Body of pancreas (tissue), 4 donors: ENCODE measurements at places on chromosomes 12 and 14. TPM values are rescaled to one million over a fixed set of nuclear protein-coding genes. Genes with fewer than 3 reads are reported as not detected.

DNA sequence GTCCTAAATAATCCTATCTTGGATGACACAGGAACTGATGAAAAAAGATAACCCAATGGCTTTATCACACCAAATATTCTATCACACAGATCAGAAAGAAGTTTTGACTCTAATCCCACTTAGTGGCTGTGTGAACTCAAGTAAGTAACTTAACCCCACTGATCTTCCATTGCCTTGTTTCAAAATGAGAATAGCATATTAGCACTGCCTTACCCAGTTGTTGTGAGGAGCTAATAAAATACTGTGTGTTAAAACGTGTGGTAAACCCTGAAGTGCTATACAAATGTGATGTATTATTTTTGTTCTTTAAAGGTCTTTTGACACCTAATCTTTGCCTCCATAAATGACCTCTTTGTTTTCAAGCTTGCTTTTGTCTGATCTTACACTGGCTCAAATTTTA is 60.9 kb upstream of the ARID2 start:
- no peak overlapping the region for H3K4me3 ChIP-seq
- DNase-seq = no peak
- H3K27me3 ChIP-seq = no peaks in the 10 kb centered on the region
- peaks cover 7% of the 10 kb centered on the region for H3K4me1 ChIP-seq

The ARHGEF25 gene
- total RNA-seq = 10.9 TPM

The AICDA gene
- not detected for total RNA-seq

The SERPINA5 gene
- total RNA-seq = 101 TPM

DNA sequence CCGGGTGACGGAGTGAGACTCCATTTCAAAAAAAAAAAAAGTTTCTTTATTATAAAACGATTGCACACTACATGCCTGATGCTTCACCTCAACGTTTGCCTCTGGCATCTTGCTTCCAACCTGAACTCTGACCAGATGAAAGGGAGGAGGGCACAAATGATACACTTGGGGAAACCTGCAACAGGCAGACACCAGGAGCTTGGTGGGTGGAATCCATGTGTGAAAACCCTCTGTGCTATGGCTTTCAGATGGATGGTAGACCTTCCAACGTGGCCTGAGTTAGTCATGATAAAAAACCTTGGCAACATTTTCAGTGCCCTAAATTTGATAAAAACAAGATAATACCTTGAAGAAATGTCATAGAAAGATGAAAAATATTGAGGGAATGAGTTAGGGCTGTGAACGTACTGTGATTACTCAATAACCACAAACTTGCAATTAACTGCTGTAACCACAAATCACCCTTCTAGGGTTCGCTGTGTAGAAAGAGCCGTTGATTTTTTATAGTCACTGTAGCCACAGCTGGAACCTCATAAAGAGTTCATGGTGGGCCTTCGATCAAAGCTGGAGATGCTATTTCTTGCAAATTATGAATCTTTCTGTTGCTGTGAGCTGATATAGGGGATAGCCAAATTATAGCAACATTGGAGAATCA is 26.1 kb upstream of the GZMB start:
- no peak for DNase-seq
- no peaks in the 10 kb centered on the region for H3K27me3 ChIP-seq

- no peak overlapping the region for H3K27ac ChIP-seq
- no peaks in the 10 kb centered on the region for H3K27me3 ChIP-seq
- H3K4me1 ChIP-seq = no peaks in the 10 kb centered on the region
- no peaks in the 10 kb centered on the region for H3K36me3 ChIP-seq
- no peak overlapping the region for H3K4me3 ChIP-seq
These were observed 52.5 kb upstream of the WSCD2 start for GRCh38 chr12:108076556-108076955.

GRCh38 chr12:27104546-27104945 is 22.2 kb upstream of the C12orf71 start:
- no peak overlapping the region for H3K27ac ChIP-seq
- no peaks in the 10 kb centered on the region for H3K27me3 ChIP-seq
- DNase-seq = no peak

The RNU4-1 gene
- under 0.01 TPM for total RNA-seq

DNA sequence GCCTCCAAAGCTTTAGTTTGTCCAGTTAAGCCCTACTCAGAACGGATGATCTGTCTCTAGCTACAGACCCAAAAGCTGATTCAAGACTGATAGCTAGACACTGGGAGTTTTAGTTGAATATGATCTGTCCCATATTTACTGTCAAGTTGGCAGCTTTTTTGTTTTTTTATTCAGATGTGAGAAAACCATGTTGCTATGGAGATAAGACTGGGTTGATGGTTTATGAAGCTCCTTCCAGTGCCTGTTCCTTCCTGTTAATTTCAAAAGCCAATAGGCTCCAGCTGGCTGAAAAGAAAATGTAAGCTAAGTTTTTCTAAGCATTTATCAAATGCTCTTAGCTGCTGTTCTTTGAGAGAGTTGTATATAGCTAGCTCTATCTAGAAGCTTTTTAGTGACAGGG is 4.7 kb downstream of the DYNLL1 start:
- no peak overlapping the region for H3K4me3 ChIP-seq
- peaks cover 12% of the 10 kb centered on the region for H3K4me1 ChIP-seq
- peaks cover 4% of the 10 kb centered on the region for H3K36me3 ChIP-seq
- DNase-seq = no peak

GRCh38 chr14:101322223-101322622 is 239.1 kb upstream of the DIO3 start:
- no peaks in the 10 kb centered on the region for H3K27me3 ChIP-seq
- no peak overlapping the region for H3K4me3 ChIP-seq
- no peak overlapping the region for H3K27ac ChIP-seq
- H3K36me3 ChIP-seq = no peaks in the 10 kb centered on the region
- DNase-seq = no peak
- no peaks in the 10 kb centered on the region for H3K4me1 ChIP-seq

DNA sequence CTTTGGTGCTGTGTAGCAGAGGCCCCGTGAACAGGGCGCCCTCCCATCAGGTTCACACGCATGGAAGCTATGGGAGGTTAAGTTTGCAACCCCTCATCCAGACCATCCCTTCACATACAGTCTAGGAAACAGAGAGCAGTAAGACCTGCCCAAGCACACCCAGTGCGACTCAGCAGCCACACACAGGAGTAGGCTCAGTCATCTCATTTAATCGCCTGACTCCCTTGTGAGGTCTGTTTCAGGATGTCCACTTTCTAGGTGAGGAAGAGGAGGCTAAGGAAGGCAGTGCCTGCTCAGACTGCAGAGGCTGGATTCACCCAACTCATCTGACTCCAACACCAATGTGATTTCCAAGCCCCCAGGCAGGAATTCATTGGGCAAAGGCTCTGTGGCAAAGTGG is 11.9 kb downstream of the BDKRB1 start:
- H3K4me1 ChIP-seq = peaks cover 63% of the 10 kb centered on the region
- H3K27ac ChIP-seq = peak overlapping the region; percentile 83
- H3K4me3 ChIP-seq = no peak overlapping the region
- DNase-seq = no peak

The KRT75 gene
- not detected for total RNA-seq

DNA sequence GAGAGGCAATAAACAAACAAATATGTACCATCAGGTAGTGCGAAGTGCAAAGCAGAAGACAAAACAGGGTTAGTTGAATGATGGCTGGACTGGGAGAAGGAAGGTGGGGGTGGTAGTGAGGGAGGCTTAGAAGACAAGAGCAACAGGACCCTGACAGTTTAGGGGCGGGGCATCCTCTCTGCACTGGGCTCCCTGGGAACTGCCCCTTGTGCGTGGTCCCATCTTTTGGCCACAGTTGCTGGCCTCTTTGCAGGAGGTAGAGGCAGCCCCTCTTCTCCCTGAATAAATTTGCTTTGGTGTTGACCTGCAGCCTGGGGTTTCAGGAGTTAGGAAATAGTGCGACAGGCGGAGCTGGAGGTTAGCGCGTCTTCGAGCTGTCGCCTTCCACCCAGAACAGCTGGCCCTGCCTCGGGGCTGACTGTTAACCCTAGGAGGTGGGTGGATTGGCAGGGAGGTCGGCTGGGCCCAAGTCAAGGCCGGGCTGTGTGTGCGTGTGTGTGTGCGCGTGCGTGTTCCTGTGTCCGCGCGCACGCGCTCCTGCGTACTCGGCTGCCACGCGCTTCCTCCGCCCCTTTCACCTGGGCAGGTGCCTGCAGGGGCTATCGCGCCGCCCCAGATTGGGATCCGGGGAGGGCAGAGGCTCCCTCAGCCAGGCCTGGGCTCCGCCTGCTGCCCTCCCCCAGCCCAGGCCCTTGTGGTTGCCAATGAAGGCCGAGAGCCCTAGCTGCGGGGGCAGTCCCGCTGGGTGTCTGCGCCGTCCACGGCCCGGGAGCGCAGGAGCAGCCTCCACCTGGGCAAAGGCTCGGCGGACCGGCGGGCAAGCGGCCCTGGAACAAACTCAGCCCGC is 180.8 kb downstream of the ADCK1 start:
- peaks cover 10% of the 10 kb centered on the region for H3K4me1 ChIP-seq
- peak; percentile 89 for DNase-seq

DNA sequence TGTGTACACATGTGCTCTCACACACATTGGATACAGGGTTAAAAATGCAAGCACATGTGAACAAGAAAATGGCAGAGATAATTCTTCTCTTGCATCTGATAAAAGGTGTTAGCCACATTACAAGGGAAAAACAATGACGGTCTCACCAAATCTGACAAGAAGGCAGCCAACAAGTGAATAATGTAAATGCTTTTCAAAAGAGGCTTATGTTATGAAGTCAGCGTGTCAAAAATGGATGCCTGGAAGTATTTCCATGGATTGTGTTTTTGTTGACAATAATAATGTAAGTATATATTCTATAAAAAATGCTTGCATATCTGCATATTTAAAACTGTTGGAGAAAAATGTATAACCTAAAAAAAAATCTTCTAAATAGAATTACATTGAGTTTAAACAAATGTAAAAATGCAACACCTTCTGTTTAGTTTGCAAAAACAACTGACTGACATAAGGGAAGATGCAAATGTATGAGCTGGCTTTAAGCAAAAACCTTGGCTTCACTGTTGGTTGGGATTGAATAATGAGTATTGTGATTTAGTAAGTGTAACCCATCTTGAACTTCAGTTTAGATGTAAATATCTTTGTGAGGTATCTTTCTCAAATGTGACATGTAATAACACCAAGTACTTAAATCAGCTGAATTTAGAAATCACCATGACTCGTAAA is 424.9 kb downstream of the PDZRN4 start:
- DNase-seq = no peak
- no peak overlapping the region for H3K27ac ChIP-seq
- no peaks in the 10 kb centered on the region for H3K36me3 ChIP-seq
- H3K4me1 ChIP-seq = no peaks in the 10 kb centered on the region

GRCh38 chr12:82723093-82723492 is 36.4 kb downstream of the TMTC2 start:
- H3K4me1 ChIP-seq = no peaks in the 10 kb centered on the region
- no peak overlapping the region for H3K27ac ChIP-seq
- H3K27me3 ChIP-seq = no peaks in the 10 kb centered on the region
- H3K4me3 ChIP-seq = no peak overlapping the region
- DNase-seq = no peak
- no peaks in the 10 kb centered on the region for H3K36me3 ChIP-seq

The ZDHHC22 gene
- not detected for total RNA-seq

GRCh38 chr14:76089575-76089974 is 62.1 kb upstream of the GPATCH2L start:
- no peaks in the 10 kb centered on the region for H3K36me3 ChIP-seq
- H3K4me1 ChIP-seq = no peaks in the 10 kb centered on the region
- H3K4me3 ChIP-seq = no peak overlapping the region
- H3K27me3 ChIP-seq = no peaks in the 10 kb centered on the region
- no peak overlapping the region for H3K27ac ChIP-seq

GRCh38 chr14:73457924-73458182 is 493 bp downstream of the NUMB start:
- peaks cover 72% of the 10 kb centered on the region for H3K4me1 ChIP-seq
- peak overlapping the region; percentile 17 for H3K4me3 ChIP-seq
- H3K27me3 ChIP-seq = no peaks in the 10 kb centered on the region

DNA sequence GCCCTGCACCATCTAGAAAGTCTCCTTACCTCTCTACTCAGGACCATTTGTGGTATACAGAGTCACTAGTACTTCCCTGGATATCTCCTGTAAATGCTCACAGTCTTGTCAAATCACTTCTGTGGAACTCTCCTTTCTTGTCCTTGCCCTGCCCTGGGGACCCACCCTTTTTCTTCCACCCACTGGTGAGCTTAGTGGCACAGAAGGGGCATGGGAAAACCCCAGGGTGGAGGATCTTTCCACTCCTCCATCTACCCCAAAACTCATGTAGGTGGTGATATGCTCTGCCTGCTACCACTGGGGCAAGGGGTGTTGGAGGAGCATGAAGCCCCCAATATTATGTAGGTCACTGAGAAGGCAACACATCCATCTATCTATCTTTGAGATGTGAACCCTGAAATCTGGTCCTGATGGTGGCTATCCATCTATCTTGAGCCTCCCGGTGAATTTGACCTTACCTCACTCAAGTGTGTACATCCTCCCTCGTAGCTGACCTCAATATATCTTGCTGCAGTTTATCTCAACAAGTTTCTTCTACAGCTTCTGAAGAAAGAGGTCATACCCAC is 943 bp downstream of the TESPA1 start:
- no peak overlapping the region for H3K4me3 ChIP-seq
- no peaks in the 10 kb centered on the region for H3K27me3 ChIP-seq
- no peaks in the 10 kb centered on the region for H3K36me3 ChIP-seq
- H3K4me1 ChIP-seq = no peaks in the 10 kb centered on the region
- DNase-seq = no peak

The SOAT2 gene
- not detected for total RNA-seq

DNA sequence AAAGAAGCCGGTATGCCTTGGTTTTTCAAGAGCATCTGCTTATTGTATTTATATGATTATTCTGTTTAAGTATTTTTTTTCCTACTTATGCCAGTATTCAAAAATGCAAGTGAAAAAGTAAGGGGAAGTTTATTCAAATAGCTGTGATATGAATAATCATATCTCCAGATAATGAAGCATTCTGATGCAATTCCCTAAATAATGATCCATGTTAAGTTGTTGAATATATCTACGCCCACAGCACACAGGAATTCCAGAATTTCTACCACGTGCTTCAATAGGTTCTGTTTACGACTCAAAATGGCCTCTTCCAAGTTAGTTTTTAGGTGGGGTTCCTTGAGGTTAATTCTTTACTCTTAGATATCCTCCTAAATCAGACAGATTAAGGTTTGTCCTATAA is 208.3 kb downstream of the NAV3 start:
- no peak for DNase-seq
- no peaks in the 10 kb centered on the region for H3K4me1 ChIP-seq
- H3K27me3 ChIP-seq = no peaks in the 10 kb centered on the region
- no peaks in the 10 kb centered on the region for H3K36me3 ChIP-seq

The KRT3 gene
- not detected for total RNA-seq

DNA sequence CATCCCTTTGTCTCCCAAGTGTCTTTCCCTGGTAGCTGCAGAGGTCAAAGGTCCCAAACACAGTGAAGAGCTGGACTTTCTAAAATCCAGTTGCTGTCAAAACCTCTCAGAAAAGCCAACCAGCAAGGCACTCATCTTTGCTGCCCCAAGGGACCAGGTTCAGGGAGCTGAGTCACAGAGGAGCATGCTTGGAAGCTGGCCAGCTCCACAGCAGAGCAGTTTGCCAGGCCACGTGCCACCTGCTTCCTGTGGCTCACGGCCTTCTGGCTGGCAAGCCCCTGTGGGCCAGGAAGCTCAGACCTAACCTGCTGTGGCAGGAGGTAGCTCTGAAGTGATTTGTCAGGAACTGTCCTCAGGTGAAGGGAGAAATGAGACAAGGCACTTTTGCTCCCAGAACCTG is 3.6 kb downstream of the ISCU start:
- peaks cover 37% of the 10 kb centered on the region for H3K4me1 ChIP-seq
- H3K36me3 ChIP-seq = no peaks in the 10 kb centered on the region
- H3K4me3 ChIP-seq = no peak overlapping the region
- H3K27ac ChIP-seq = peak overlapping the region; percentile 29
- H3K27me3 ChIP-seq = no peaks in the 10 kb centered on the region
- peak; percentile 95 for DNase-seq

- no peaks in the 10 kb centered on the region for H3K36me3 ChIP-seq
- DNase-seq = no peak
- no peak overlapping the region for H3K27ac ChIP-seq
- no peaks in the 10 kb centered on the region for H3K27me3 ChIP-seq
- H3K4me3 ChIP-seq = no peak overlapping the region
- no peaks in the 10 kb centered on the region for H3K4me1 ChIP-seq
These were observed 111.4 kb upstream of the SFSWAP start for GRCh38 chr12:131599190-131600159.
